ENCODE measurements at places on chromosomes 5 and 9.

DNA sequence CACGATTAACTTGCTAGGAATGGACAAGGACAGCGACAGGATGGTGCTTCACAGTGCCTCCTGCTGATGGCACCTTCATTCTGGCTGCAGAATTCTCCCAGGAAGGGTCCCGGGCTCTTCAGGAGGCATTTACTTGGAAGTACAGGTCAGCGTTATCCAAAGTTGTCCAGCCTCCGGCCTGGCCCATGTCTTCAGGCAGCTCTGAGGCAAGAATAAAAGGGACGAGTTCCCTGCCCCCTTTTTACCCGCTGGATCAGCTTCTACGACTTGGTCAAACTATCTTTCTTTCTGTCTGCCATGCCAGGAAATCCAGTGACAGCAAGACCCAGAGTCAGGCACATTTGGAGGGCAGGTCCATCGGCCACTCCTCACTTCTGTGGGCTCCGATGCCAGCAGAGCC lies 23.4 kb upstream of the GABBR2 start:
- peaks cover 17% of the 10 kb centered on the region for H3K36me3 ChIP-seq
- DNase-seq = no peak
- no peak overlapping the region for H3K4me3 ChIP-seq
- no peak overlapping the region for H3K27ac ChIP-seq
- H3K27me3 ChIP-seq = no peaks in the 10 kb centered on the region

DNA sequence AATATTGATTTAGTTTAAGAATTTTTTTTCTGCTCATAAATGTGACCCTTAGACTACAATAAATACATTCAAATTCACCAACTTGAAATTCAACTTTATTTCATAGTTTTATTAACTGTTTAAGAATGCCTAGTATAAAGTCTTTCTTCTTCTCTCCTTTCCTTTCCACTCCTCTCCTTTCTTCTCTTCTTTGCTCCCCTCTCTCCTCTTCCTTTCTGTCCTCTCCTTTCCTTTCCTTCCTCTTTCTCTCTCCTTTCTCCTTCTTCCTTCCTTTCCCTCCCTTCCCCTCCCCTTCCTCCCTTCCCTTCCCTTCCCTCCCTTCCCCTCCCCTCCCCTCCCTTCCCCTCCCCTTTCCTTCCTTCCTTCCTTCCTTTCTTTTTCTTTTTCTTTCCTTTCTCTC lies 150.6 kb downstream of the FER start:
- H3K4me3 ChIP-seq = no peak overlapping the region
- peaks cover 9% of the 10 kb centered on the region for H3K4me1 ChIP-seq
- no peaks in the 10 kb centered on the region for H3K27me3 ChIP-seq
- DNase-seq = no peak
- H3K27ac ChIP-seq = no peak overlapping the region
- no peaks in the 10 kb centered on the region for H3K36me3 ChIP-seq

DNA sequence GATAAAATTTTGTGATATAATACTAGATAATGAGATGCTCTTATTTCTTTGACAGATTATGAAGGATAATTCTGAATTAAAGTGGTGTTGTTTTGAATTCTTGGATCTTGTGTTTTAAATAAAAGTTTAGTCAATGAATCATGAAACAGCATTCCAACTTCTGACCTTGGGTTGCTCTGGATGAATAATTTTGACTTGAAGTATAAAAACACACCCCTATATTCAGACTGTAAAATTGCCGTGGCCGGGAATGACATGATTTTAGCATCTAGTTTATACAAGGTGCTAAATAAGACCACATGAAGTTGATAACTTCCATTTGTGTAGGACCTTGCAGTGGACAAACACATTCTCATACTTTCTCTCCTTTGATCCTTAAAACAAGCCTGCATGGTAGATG lies 67.2 kb upstream of the DAP start:
- no peaks in the 10 kb centered on the region for H3K36me3 ChIP-seq
- no peaks in the 10 kb centered on the region for H3K4me1 ChIP-seq
- H3K27ac ChIP-seq = no peak overlapping the region

DNA sequence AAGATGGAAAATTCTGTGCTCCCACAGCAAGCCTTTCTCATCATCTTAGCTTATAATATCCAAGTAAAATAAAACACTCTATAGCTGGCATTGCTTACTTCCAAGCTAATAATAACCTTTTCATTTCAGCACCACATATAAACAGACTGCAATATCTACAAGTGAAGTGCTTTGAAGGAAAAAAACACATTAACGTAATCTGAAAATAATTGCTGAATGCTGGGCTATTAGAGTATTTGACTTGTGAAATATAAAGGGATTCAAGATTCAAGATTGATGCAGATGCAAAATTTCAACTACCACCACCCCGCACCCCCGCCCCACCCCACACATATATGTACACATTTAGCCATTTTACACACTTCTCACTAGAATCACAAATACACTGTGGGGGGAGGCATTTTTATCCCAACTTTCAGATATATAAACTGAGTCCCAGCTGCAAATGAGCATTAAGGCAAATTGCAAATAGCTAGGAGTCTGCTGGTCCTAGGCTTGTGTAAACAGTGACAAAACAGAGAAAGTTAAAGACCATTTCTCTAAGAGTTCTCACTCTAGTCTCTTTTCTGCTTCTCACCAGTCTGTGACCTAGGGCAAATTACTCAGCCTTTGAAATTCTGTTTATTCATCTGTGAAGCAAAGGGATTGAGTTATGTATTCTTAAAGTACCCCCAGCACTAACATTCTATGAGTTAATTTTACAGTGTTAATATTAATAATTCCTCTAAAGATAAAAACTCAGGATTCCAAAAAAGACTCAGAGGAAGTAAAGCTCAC lies 489.4 kb downstream of the PRELID2 start:
- H3K27me3 ChIP-seq = no peaks in the 10 kb centered on the region
- no peak for DNase-seq
- H3K4me1 ChIP-seq = peaks cover 24% of the 10 kb centered on the region
- H3K4me3 ChIP-seq = no peak overlapping the region

GRCh38 chr9:35967042-35967441 lies 9.1 kb upstream of the OR2S2 start:
- no peaks in the 10 kb centered on the region for H3K27me3 ChIP-seq
- no peak overlapping the region for H3K27ac ChIP-seq
- no peak overlapping the region for H3K4me3 ChIP-seq
- no peak for DNase-seq
- H3K4me1 ChIP-seq = no peaks in the 10 kb centered on the region

GRCh38 chr9:104074876-104075275 lies 19.2 kb upstream of the SMC2 start:
- H3K4me1 ChIP-seq = peaks cover 25% of the 10 kb centered on the region
- H3K4me3 ChIP-seq = no peak overlapping the region
- H3K27me3 ChIP-seq = no peaks in the 10 kb centered on the region
- no peak overlapping the region for H3K27ac ChIP-seq

DNA sequence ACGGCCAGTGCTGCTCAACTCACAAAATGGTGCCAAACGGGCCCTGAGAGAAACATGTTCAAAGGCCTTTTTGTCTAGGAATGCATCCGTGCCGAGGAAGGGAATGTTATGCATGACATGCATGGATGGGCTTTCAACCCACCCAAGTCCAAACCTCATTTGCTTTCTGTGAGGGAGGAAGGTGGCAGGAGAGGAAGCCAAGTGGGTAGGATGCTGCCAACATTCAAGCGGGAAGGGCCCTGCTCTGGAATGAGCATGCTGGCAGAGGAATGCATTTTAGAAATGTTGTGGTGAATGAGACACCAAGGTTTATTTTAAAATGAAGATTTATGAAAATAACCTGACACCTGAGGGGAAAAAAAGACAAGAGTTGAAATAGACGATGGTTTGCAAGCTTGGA lies 479.1 kb downstream of the CCDC171 start:
- no peaks in the 10 kb centered on the region for H3K36me3 ChIP-seq
- H3K27me3 ChIP-seq = no peaks in the 10 kb centered on the region
- H3K27ac ChIP-seq = no peak overlapping the region

DNA sequence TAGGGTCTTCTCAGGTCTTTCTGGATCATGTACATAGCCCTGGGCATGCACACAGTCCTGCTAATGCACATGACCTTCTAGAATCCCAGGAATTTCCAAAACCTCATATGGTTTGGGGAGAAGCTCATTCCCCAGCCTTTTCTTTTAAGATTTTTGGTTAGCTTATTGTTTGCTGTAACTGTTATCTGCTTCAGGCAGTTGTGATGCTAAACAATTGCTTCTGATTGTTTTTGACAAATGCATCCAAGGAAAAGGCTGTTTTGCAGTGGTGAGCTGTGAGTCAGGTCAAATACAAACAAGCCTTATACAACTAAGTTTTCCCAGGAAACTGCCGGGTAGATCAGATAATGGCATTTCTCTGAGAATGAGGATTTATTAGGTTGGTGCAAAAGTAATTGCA lies 32.7 kb downstream of the SMC5 start:
- no peaks in the 10 kb centered on the region for H3K4me1 ChIP-seq
- no peaks in the 10 kb centered on the region for H3K36me3 ChIP-seq
- H3K27ac ChIP-seq = no peak overlapping the region
- H3K4me3 ChIP-seq = no peak overlapping the region
- H3K27me3 ChIP-seq = no peaks in the 10 kb centered on the region

DNA sequence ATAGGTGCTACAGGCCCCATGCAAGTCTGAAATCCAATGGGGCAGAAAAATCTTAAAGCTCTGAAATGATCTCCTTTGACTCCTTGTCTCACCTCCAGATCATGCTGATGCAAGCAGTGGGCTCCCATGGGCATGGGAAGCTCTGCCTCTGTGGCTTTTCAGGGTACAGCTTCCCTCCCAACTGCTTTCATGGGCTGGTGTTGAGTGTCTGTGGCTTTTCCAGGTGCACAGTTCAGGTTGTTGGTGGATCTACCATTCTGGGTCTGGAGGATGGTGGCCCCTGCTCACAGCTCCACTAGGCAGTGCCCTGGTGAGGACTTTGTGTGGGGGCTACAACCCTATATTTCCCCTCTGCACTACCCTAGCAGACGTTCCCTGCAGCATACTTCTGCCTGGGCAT lies 103.5 kb downstream of the STARD4 start:
- H3K27me3 ChIP-seq = no peaks in the 10 kb centered on the region
- no peak overlapping the region for H3K4me3 ChIP-seq
- H3K36me3 ChIP-seq = no peaks in the 10 kb centered on the region

DNA sequence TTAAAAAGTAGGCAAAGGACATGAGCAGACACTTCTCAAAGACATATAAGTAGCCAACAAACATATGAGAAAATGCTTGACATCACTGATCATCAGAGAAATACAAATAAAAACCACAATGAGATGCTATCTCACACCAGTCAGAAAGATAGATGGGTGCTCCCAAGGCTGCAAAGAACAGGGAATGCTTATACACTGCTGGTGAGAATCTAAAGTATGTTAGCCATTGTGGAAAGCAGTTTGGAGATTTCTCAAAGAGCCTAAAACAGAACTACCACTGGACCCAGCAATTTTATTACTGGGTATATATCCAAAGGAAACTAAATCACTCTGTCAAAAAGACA lies 154.2 kb downstream of the NDUFS4 start:
- no peaks in the 10 kb centered on the region for H3K27me3 ChIP-seq
- H3K4me1 ChIP-seq = no peaks in the 10 kb centered on the region
- no peak overlapping the region for H3K27ac ChIP-seq
- DNase-seq = no peak
- no peak overlapping the region for H3K4me3 ChIP-seq

GRCh38 chr5:71697967-71698366 lies 21.1 kb upstream of the CARTPT start:
- H3K4me3 ChIP-seq = no peak overlapping the region
- no peak overlapping the region for H3K27ac ChIP-seq
- no peak for DNase-seq

- H3K4me1 ChIP-seq = peaks cover 8% of the 10 kb centered on the region
- no peak for DNase-seq
- H3K4me3 ChIP-seq = no peak overlapping the region
These were observed 278.7 kb downstream of the NPR3 start for GRCh38 chr5:32989815-32990214.

DNA sequence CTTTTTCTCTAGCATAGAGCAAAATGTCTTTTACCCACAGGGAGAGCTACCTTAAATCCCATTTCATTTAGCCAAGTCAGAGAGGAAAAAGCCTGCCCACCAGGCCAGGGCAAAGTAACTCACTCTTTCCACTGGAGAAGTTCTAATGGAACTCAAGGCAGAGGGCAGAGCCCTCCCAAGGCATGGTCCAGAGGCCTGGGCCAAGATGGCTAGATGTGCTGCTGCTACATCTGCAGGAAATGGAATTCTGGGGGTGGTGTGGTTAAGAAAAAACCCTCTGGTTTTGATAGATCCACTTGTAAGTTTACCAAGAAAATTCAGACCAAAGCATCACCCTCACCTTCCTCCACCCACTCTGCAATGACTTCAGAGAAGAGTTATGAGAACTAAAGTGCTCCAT lies 37.3 kb downstream of the CSF2 start:
- H3K36me3 ChIP-seq = no peaks in the 10 kb centered on the region
- no peak overlapping the region for H3K4me3 ChIP-seq
- H3K4me1 ChIP-seq = no peaks in the 10 kb centered on the region
- H3K27me3 ChIP-seq = no peaks in the 10 kb centered on the region

GRCh38 chr9:121997791-121998190 lies 95.3 kb downstream of the TTLL11 start:
- no peaks in the 10 kb centered on the region for H3K27me3 ChIP-seq
- H3K36me3 ChIP-seq = no peaks in the 10 kb centered on the region
- no peak overlapping the region for H3K4me3 ChIP-seq
- H3K27ac ChIP-seq = no peak overlapping the region
- no peaks in the 10 kb centered on the region for H3K4me1 ChIP-seq
- DNase-seq = no peak

DNA sequence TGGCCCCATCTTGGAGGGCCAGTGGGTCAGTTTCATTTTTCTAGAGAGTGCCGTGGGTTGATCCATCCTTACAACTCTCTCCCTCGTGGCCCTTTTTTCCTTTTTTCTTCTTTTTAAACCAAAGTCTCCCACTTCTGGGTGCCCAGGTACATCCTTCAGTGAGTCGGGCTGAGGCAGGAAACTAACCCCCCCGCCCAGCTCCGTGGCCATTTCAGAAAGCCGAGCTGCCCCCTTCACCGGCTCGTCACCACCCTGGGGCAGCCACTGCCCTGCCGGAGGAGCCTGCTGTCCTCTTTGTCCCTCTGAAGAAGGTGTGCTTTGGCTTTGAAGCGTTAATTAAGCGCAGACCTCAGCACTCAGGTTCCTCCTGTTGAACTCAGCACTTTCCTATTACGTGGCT lies 5.2 kb downstream of the CFAP77 start:
- no peak for DNase-seq
- peaks cover 8% of the 10 kb centered on the region for H3K4me1 ChIP-seq
- H3K27me3 ChIP-seq = no peaks in the 10 kb centered on the region
- no peak overlapping the region for H3K4me3 ChIP-seq
- no peak overlapping the region for H3K27ac ChIP-seq
- no peaks in the 10 kb centered on the region for H3K36me3 ChIP-seq

GRCh38 chr5:45692481-45692880 lies 3.7 kb downstream of the HCN1 start:
- H3K27me3 ChIP-seq = no peaks in the 10 kb centered on the region
- no peak overlapping the region for H3K27ac ChIP-seq
- H3K4me3 ChIP-seq = no peak overlapping the region
- no peaks in the 10 kb centered on the region for H3K36me3 ChIP-seq

- H3K4me1 ChIP-seq = no peaks in the 10 kb centered on the region
- H3K36me3 ChIP-seq = no peaks in the 10 kb centered on the region
- H3K27ac ChIP-seq = no peak overlapping the region
- DNase-seq = no peak
- H3K4me3 ChIP-seq = no peak overlapping the region
- no peaks in the 10 kb centered on the region for H3K27me3 ChIP-seq
These were observed 787.3 kb upstream of the WWC1 start for GRCh38 chr5:167503926-167504720.

- no peak for DNase-seq
- peak overlapping the region; percentile 46 for H3K27ac ChIP-seq
- H3K4me1 ChIP-seq = peaks cover 45% of the 10 kb centered on the region
- H3K36me3 ChIP-seq = no peaks in the 10 kb centered on the region
- no peaks in the 10 kb centered on the region for H3K27me3 ChIP-seq
- no peak overlapping the region for H3K4me3 ChIP-seq
These were observed 57.8 kb downstream of the TMC1 start for GRCh38 chr9:72579190-72579589.
